ENCODE measurements at places on chromosomes 16 and 17. TPM values are rescaled to one million over a fixed set of nuclear protein-coding genes. Genes with fewer than 3 reads are reported as not detected.

SLC43A2 gene
- total RNA-seq, result 3.0 TPM

KRTAP3-1 gene
- total RNA-seq, result not detected

GRCh38 chr17:82443465-82444283 lies 6.9 kb downstream of the CYBC1 start:
- H3K27ac ChIP-seq, result no peak overlapping the region
- H3K4me1 ChIP-seq, result no peaks in the 10 kb centered on the region
- DNase-seq, result no peak
- no peak overlapping the region for H3K4me3 ChIP-seq
- no peaks in the 10 kb centered on the region for H3K27me3 ChIP-seq

DNA sequence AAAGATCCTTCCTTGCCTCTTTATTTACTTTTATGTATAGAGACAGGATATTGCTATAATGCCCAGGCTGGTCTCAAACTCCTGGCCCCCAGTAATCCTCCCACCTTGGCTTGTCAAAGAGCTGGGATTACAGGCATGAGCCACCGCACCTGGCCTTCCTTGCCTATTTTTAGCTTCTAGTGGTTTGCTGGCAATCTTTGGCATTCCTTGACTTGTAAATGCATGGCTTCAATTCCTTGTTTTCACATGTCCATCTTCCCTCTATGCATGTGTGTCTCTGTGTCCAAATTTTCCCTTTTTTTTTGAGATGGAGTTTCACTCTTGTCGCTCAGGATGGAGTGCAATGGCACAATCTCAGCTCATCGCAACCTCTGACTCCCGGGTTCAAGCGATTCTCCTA lies 22.5 kb downstream of the HEXIM2 start:
- no peak overlapping the region for H3K4me3 ChIP-seq
- no peak for DNase-seq
- no peaks in the 10 kb centered on the region for H3K4me1 ChIP-seq
- H3K36me3 ChIP-seq, result no peaks in the 10 kb centered on the region

DNA sequence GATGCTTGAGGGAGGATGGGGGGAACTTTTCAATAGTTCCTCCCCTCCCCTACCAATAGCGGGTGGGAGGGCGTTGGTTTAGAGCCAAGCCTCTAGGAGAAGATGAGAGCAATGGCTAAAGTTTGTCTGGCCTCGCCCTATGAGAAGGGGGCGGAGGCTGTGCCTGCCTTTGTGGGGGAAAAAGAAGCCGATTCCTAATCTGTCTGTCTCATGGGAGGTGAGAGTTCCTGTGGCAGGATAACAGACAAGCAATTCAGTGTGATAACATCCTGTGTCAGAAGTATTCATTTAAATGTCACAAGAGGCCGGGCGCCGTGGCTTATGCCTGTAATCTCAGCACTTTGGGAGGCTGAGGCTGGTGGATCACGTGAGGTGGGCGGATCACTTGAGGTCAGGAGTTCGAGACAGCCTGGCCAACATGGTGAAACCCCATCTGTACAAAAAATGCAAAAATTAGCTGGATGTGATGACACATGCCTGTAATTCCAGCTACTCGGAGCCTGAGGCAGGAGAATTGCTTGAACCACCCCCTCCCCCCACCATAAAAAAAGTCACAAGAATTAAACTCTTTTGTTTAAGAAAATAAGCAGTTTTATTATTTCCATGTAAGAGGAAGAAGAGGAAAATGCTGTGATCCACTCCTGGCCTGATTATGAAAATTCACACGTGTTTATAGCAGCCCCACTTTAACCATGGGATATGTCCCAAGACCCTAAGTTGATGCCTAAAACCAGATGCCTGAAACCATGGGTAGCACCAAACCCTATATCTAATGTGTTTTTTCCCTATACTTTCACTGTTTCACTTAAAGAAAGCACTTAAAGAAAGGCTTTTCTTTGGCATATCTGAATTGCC lies 1.7 kb downstream of the SLFN5 start:
- H3K36me3 ChIP-seq, result no peaks in the 10 kb centered on the region

DNA sequence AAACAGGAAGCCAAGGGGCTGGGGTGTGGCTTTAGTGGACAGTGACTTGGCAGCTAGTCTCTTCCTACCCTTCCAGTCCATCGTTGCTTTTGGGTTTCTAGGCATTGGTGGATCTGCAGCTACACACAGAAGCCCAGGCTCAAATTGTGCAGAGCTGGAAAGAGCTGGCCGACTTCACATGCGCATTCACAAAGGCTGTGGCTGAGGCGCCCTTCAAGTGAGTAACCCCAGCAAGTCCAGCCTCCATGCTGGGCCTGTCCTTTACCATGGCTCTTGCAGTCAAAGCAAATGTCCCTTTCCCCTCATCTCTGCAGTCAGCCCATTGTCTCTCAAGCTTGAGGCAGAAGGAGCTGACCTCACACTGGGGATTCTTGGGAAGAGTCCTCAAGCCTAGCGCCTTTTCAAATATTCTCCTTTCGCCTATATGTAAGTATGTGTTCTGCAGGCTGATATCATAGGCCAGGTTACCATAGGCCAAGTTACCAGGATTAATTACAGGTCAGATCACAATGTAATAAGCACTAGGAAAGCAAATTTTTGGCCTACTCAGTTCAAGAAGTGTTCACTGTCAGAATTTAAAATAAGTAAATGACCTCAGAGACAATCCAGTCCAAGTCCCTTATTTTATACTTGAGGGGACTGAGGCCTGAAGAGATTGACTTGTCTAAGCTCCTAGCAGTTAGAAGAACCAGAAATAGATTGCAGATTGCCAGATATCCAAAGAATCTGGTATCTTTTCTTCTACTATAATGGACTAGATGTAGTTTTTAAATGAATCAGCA lies 6.5 kb downstream of the EME1 start:
- H3K36me3 ChIP-seq, result peaks cover 21% of the 10 kb centered on the region
- H3K4me1 ChIP-seq, result no peaks in the 10 kb centered on the region
- H3K27ac ChIP-seq, result no peak overlapping the region
- H3K27me3 ChIP-seq, result no peaks in the 10 kb centered on the region

GRCh38 chr16:55655897-55656681 lies at the start of gene SLC6A2:
SLC6A2 (plus strand) TSS chr16:55655988; CDS start chr16:55656695, 707 bp downstream.
- H3K27ac ChIP-seq, result no peak within 1 kb of the TSS
- H3K4me3 ChIP-seq, result peak within 1 kb of the TSS; percentile 22
- H3K27me3 ChIP-seq, result peaks cover 98% of the 10 kb centered on the region

DNA sequence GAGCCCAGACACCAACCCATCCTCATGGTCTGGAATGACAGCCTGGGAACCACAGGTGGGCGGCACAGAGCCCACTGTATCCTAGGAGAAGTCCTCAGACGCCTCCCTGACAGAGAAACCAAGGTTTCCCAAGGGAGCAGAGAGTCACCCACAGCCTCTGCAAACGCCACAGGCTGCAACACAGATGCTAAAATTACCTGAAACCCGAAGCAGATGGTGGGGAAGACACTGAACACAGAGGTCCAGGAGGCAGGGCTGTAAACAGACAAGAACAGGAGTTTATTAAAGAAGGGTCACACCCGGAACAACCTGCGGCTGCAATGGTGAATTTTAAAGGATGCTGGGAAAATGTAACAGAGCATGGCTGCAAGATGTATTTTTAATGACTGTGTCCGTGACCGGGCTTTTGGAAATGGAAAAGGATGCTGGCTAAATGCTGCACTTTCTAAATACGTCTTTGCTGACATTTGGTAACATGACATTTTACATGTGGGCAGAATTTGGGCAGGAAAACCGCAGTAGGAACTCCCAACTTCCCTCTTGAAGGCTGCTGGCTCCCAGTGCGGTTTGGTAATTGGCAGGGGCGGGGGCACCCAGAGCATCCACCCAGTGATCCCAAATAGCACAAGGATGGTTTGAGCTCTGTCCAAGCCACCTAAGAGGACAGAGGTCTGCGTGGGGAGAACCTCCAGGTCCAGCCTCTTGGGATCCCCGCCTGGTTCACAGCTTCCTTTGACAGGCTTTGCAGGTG lies 13.1 kb downstream of the SLC38A8 start:
- H3K27ac ChIP-seq, result no peak overlapping the region
- no peaks in the 10 kb centered on the region for H3K4me1 ChIP-seq
- no peaks in the 10 kb centered on the region for H3K36me3 ChIP-seq
- no peak for DNase-seq
- no peak overlapping the region for H3K4me3 ChIP-seq

RGS11 gene
- total RNA-seq, result 6.6 TPM

DNA sequence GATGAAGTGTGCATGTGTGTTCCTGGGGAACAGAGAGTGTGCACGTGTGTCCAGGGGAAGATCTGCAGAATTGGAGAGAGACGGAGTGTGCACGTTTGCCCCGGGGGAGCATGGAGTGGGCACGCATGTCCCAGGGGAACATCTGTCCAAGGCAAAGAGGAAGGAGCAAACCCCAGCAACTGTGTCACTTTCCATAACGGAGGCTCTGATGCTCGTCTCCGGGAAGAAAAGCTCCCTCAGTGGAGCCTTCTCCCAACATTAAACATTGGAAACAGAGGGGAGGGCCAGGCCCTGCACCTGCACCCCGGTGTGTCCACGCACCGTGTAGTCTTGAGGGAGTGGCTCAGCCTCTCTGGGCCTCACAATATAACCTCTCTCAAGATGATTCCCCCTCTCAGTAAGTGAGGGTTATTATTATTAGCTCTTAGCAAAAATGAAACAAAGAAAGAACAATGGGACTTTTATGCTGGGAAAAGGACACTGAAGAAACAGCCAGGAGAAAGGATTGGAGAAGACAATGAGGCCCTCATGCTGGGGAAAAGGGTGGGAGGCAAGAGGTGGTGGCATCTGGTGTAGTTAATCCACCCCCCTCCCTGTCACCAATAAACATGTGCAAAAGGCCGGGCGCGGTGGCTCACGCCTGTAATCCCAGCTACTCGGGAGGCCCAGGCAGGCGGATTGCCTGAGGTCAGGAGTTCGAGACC lies 7.6 kb downstream of the RAB40B start:
- no peaks in the 10 kb centered on the region for H3K36me3 ChIP-seq
- H3K4me1 ChIP-seq, result no peaks in the 10 kb centered on the region
- H3K27me3 ChIP-seq, result peaks cover 1% of the 10 kb centered on the region
- no peak overlapping the region for H3K4me3 ChIP-seq
- DNase-seq, result no peak

METTL22 gene
- total RNA-seq, result 28.4 TPM

TLCD2 gene
- total RNA-seq, result 2.1 TPM

CD300A gene
- total RNA-seq, result 2.7 TPM

ZSCAN10 gene
- 0.78 TPM for total RNA-seq

DNA sequence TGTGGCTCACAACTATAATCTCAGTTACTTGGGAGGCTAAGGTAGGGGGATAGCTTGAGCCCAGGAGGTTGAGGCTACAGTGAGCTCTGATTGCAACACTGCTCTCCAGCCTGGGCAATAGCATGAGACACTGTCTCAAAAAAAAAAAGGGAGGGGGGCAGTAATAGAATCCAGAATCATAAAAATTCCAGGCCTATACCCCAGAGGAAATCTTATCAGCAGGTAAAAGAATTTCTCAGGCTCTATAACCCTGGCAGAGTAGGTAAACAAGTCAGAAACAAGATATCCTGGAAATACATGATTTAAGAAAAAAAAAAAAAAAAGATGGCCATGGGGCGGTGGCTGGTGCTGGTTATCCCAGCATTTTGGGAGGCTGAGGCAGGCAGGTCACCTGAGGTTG lies 12.9 kb downstream of the SPAG9 start:
- H3K4me1 ChIP-seq, result peaks cover 8% of the 10 kb centered on the region
- H3K4me3 ChIP-seq, result no peak overlapping the region
- H3K36me3 ChIP-seq, result no peaks in the 10 kb centered on the region
- DNase-seq, result no peak
- H3K27ac ChIP-seq, result no peak overlapping the region
- H3K27me3 ChIP-seq, result no peaks in the 10 kb centered on the region

GRCh38 chr17:9339958-9340357 lies 235.7 kb downstream of the STX8 start:
- H3K27ac ChIP-seq, result no peak overlapping the region
- H3K4me1 ChIP-seq, result peaks cover 3% of the 10 kb centered on the region
- H3K27me3 ChIP-seq, result no peaks in the 10 kb centered on the region
- H3K36me3 ChIP-seq, result no peaks in the 10 kb centered on the region
- no peak for DNase-seq

- DNase-seq, result no peak
- H3K36me3 ChIP-seq, result no peaks in the 10 kb centered on the region
- H3K4me3 ChIP-seq, result no peak overlapping the region
- no peaks in the 10 kb centered on the region for H3K4me1 ChIP-seq
- no peaks in the 10 kb centered on the region for H3K27me3 ChIP-seq
Measured at GRCh38 chr16:11183035-11183812, 72.8 kb downstream of the SOCS1 start.

Measured in cardiac muscle cell (in vitro differentiated cells and primary cell).